ENCODE measurements at places on chromosomes 7 and 10.

DNA sequence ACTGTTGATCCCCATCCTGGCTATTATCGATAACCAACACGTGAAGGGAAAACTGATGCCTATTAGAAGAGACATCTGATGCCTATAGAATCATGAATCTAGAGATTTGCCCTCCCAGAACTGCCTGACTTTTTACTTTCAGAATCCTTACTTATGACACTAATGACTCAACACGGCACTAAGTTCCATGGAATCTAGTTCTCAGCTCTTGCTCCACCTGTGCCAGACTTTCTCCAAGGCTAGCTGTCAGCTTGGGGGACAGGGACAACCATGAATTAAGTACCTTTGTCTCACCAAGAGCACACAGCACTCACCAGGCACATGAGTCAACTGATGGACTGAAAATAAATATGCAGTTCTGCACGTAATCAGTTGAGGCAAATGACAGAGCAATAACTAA is 184.2 kb downstream of the FRMD4A start:
- no peak for DNase-seq

DNA sequence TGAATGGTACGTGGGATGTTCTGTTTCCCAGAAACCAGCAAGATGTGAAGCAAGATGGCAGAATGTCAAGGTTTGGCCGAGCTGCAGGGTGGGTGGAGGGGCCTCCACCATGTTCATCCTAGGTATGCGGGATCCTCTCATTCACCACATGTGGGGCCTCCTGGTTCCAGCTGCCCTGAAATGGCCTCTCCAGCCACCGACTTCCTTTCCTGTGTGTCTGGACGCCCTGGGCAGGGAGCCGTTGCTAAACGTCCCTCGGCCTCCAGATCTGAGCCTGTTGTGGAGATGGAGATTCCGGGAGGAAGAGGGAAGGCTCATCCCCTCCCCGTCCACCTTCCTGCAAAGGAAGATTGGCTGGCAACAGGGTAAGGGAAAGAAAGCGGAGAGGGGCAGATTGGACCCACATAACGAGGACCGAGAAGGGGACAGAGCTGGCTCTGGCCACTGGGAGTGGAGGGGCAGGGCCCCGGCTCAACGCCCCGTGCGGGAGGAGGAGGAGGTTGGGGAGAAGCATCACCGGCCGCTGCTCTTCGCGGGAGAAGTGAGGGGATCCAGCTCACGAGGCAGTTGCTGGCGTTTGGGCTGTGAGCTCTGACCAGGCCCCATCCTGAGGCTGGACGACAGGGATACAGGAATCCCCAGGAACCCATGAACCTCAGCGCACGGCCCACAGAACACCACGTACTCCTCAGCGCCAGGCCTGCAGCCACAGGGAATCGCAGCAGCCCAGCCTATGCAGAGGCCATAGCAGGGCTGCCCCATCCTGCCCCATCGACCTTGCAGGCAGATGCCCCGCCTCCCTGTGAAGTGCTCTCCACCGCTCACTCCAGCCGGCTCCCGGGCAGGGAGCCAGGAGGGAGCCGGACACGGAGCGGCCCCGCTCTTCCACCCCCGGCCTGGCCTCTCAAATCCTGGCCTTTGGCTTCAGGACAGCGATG is 98.3 kb downstream of the FOXL3 start:
- no peak for DNase-seq

DNA sequence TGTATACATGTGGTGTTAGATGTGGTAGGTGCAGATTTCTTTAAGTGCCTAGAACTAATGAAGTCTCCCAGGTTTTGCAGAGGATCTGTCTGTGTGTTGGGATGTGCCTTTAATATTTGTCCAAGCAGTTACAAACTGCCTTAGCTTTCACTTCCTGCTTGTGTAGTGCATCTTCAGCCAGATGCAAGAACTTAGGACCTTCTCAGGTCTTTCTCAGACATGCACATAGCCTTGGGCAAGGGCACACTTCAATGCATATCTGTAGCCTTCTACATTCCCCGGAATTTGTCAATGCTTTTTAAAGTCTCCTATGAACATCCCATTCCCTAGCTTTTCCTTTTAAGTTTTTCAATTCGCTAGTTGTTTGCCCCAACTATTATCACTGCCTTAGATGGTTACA is 47.2 kb upstream of the SLC39A12 start:
- DNase-seq, result no peak

DNA sequence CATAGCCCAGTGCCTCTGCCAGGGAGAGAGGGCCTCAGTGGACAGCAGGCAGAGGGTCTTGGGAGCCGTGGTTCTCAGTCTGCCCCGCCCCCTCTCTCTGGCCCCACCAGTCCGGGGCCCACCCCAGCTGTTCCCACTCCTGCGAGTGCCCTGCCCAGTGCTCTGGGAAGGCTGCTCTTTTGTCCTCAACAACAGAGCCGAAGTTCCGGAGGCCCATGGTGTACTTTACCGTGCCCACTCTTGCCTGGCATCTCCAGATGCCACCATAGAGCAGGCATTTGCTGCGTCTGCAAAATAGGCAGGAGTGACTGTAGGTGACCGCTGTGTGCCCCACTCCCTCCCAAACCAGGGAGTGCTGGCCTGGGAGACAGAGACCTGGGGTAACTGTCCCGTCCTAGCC is 29.3 kb upstream of the PCBD1 start:
- no peak for DNase-seq

DNA sequence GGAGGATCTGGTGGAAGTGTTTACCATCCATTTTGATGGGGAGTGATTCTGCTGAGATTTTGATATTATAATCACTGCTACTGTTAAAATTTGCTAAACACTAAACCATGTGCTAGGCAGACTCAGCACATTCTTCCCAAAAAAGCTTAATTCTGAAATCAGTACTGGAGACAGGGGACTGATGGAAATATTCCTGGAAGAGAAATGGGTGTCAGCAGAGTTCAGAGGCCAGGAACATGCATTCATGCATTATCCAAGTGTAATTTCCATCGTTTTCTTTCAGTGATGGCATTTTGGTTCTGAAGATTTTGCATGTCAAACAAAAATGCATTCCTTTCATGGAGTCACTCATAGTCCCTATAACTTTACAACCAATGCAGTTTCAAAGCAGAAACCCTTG is 79.0 kb downstream of the CDCA7L start:
- DNase-seq, result no peak

- DNase-seq, result no peak
These were observed 33.9 kb downstream of the CASP7 start for GRCh38 chr10:113713640-113713982.

DNA sequence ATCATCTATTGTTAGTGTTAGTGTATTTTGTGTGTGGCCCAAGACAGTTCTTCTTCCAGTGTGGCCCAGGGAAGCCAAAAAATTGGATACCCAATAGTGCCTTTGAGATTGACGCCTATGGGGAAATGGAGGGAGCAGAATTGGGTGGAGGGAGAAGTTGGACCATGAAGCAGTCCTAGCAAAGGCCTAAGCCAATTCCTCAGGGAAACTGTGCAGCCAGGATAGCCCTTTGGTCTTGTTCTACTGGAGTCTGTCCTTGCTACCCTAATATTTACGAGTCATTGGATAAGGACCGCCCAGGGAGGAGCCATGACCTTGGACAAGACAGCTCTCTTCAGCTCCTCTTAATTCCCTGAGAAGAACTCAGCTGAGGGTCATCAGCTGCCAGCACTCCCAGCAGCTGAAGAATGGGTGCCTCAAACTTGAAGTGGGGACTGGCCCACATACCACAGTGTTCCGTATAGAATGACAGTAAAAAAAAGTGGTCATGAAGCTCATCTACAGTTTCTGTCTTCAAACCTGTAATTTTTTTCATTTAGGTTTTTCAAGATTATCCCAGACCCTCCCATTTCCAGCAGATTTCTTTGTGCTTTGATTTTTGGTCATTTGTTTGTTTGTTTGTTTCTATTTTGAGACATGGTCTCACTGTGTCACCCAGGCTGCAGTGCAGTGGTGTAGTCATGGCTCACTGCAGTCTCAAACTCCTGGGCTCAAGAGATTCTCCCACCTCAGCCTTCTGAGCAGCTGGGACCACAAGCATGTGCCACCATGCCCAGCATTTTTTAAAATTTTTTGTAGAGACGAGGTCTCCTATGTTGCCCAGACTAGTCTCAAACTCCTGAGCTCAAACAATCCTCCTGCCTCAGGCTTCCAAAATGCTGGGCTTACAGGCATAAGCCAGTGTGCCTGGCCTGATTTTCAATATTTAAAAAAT is 81.2 kb downstream of the C1GALT1 start:
- no peak for DNase-seq

DNA sequence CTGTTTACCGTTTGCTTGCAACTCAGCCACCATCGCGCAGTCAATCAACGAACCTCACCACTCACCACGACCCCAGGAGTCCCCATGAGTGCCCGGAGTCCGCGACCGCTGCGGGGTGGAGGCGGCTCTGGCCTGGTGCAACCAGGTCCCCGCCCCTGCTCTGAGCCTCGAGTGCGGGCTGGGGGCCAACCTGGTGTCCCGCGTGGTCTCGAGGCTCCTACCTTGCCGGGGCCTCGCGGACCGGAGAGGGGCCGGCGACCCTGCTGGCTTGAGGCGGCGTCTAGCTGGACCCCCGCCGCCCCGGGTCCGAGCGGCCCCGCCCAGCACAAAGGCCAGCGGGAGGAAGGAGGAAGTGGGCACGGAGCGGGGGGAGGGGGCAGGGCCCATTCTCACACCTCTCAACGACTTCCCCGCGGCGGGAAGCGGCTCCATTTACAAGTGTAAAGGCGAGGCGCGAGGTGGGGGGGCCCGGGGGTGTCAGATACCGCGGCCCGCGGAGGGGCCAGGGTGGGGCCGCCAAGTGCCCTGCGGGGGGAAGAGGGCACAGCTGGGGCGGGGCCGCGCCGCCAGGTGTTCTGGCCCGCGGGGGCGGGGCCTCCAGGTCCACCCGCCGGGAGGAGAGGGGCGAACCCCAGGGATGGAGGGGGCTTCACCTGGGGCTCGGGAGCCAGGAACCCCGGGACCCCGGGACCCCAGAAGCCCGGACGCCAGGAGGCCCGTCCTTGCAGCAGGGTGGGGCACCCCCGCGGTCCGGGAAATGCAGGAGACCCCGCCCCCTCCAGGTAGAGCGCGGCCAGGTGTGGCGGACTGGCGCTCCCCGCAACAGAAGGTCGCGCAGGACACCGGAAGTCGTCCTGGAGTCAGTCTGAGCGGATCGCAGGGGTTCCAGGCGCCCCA is 8.6 kb downstream of the CTBP2 start:
- no peak for DNase-seq

GRCh38 chr7:102120666-102121195 is 165.9 kb upstream of the SH2B2 start:
- DNase-seq, result no peak

GRCh38 chr7:5666361-5666760 is 115.1 kb downstream of the RNF216 start:
- no peak for DNase-seq

DNA sequence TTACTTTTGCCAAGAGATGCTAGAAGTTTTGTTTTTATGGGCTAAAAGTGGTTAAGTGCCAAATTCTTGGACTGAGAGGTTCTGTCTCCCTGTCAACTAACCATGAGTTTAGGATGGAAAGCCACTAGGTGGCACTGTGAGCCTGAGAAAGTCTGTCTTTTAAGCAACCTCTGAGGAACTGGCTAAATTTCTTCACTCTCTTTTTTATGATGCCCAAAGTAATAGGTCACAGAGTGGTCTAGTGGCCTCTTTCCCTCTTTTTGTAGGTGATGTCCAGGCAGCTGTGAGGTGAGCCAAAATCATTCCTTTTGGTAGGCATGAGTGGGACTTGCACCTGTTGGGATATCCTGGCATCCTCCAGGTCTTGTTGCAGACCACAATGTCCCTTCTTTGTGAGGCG is 56.8 kb downstream of the SND1 start:
- DNase-seq, result peak; percentile 69

GRCh38 chr10:80436446-80437098 is 17.5 kb upstream of the TSPAN14 start:
- DNase-seq, result no peak

DNA sequence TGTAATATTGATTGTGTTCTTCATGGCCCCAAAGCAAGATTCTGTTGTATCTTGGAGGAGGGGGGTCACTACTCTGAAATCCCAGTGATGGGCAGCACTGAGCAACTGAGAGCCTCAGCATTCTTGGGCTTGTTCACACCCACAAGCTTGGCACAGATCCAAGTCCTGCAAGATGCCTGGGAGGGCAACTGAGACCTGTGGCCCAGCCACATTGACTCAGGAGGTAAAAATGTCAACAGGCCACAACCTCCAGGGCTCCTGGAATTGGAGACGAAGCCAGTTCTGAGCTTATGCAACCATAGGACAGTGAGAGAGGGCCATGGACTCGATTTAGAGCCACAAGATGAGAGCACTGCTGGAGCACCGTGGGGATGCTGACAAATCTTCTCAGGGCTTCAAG is 3.1 kb upstream of the DOCK1 start:
- DNase-seq, result peak; percentile 94

DNA sequence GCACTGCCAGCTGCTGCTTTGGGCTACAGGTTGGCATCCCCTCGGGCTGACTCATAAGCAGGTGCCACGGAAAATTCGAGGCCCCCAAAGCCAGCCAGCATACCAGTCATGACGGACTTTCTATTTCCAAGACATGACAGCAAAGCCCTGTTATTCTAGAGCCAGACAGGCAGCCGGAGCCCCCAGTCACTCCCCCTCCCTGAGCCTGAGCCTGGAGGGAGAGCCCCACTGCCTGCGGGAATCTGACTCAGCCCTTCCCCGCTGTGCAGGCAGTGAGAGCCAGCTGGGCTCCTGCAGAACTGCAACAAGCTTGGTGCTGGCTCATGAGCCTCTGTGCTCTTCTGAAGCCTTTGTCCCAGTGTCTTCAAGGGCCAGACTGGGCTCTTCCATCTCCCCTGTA is 15.8 kb downstream of the BTBD16 start:
- DNase-seq, result no peak

Measured in bronchial epithelial cell (primary cell).